ENCODE measurements at places on chromosomes 1 and 21.

- DNase-seq = no peak
These were observed 220.8 kb downstream of the NRIP1 start for GRCh38 chr21:14844001-14844400.

- no peak for DNase-seq
These were observed 47.9 kb downstream of the PHACTR4 start for GRCh38 chr1:28417441-28417922.

GRCh38 chr1:76510672-76511557 lies 356.4 kb upstream of the ST6GALNAC5 start:
- DNase-seq = no peak

GRCh38 chr21:41753006-41753898 lies 13.6 kb downstream of the RIPK4 start:
- DNase-seq = no peak

GRCh38 chr21:43585514-43585913 lies 73.8 kb downstream of the HSF2BP start:
- DNase-seq = no peak

DNA sequence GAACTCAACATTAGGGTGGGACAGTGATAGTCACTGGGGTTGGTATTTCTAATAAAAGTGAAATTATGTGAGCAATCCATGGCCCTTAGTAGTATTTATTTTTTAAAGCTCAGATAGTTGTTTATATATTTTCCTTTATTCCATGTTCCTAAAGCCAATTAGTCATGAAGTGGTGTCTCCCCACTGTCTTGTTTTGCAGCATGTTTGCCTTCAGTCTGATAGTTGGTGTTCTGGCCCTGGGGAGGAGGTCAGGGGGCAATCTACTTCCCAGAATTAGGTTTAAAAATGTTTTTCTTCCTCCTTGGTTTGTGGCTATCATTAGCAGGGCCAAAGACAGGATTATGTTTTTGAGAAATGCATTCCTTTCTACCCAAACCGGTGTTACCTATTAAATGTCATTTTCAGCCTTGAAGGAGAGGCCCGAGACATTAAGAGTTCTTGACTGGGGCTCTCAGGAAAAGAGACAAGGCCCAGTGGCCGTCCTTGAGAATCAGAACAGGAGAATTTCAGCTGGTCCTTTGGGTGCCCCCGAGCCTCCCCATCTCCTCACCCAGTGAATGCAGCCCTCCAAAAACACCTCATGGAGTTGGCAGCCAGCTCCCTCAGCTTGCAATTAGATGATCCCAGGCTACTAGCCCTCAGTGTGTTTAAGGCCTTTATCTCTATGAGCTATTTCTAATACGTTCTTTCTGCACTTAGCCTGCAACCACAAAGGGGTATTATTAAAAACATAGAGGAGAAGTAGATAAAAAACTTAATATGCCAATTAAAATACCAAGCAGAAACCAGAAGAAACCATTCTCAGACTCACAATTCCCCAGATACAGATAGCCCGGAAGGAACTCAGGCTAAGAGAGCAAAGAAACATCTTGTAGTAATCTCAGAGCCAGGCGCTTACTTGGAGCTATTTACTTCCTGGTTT lies 71.3 kb upstream of the NGF start:
- no peak for DNase-seq

GRCh38 chr1:1299686-1300351 lies 7.9 kb downstream of the ACAP3 start:
- DNase-seq = no peak

GRCh38 chr1:206886831-206887230 lies 10.4 kb upstream of the IL24 start:
- no peak for DNase-seq

GRCh38 chr1:10045480-10046355 lies 13.0 kb downstream of the UBE4B start:
- DNase-seq = no peak

- DNase-seq = no peak
These were observed 42.5 kb upstream of the MTF1 start for GRCh38 chr1:37901893-37902225.

- no peak for DNase-seq
These were observed 118.8 kb upstream of the IVNS1ABP start for GRCh38 chr1:185435696-185436379.
